ENCODE measurements at places on chromosomes 4 and X.

- no peak for DNase-seq
Observed at GRCh38 chrX:2697306-2697705, 6.2 kb downstream of the CD99 start.

DNA sequence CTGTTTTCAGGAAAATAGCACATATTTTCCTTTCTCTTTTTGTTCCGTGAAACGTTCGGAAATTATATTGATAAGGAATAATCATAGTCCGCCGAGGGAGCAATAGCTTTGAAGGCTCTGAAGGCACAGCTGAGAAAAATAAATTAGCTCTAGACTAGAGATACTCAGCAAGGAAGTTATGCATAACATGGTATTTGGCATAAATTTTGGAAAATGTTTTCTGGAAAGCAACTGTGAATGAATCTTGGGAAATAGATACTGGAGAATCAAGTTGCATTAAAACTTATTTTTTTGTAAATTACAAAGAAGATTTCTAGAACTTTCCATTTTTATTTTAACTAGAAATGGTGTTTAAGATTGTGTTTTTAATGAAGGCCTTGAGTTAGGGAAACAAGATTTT lies 92.4 kb downstream of the HPRT1 start:
- no peak for DNase-seq

- no peak for DNase-seq
Observed at GRCh38 chr4:128653527-128654444, 155.7 kb upstream of the JADE1 start.

- DNase-seq = no peak
Observed at GRCh38 chr4:17138847-17139246, 240.4 kb upstream of the LDB2 start.

GRCh38 chrX:139484591-139484990 lies 45.9 kb upstream of the F9 start:
- no peak for DNase-seq

- no peak for DNase-seq
Observed at GRCh38 chrX:43269201-43269600, 386.9 kb upstream of the MAOA start.

- DNase-seq = no peak
Observed at GRCh38 chr4:74450298-74450683, 5.4 kb downstream of the AREG start.

DNA sequence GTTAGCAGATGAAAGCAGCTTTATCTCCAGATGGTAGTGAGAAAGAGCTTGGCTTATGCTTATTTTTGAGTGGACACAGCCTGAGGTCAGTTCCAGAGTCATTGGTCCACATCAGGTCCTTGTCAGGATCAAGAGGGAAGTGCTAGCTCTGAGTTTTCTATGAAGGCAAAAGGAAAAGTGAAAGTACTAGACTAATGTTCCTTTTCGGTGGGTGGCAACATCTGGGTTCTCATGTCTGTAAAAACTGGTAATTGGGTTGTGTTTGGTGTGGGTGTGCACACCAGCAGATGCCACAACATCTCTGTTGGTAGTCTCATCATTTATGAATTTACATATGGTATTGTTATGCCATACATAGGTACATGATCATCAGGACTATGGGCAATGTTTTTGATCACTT lies 210.5 kb downstream of the PWWP3B start:
- DNase-seq = no peak

DNA sequence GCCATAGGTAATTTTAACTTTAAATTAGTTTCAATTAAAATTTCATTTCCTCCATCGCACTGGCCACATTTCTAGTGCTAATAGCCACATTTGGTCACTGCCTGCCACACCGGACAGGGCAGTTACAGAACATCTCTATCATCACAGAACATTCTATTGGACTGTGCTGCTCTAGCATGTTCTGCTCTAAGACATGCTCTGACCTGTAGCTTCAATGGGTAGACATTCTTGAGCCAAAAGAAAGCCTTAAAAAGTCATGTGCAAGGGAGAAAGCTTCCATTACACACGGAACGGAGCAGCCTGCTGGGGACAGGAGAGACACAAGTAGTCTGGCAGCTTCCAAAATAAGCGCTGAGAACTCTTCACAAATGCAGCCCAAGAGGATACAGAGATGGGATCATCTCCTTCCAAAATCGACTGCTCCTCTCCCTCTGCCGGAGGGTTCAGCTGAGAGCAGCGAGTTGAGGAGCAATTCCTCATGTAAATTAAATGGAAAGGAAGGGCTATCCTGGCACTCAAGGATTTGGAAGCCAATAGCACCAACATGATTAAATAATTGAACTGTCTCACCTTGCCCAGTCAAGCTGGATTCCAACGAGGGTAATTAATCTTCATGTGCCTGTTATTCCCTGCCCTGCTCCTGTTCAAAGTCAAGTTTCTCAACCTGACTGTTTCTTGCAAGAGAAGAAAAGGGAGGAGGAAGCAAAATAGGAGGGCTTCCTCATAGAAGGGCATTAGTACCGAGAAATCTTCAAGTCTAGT lies 336.4 kb upstream of the NOCT start:
- no peak for DNase-seq

DNA sequence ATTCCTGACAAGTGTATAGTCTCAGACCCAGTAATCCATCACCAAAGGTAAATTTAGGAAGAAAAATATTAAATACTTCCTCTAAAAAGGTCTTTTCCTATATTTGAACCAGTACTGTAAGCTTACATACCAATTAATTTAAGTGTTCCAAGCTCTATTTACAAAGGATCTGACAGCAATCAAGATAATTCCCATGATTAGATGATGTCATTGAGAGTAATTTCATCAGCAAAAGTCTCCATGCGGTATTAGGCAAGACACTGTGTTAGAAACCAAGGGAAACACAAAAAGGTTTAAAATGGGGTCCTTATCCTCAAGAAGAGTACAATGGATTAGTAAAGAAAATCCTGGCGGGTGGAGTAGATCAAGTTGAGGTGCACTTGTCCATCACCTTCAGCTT lies 198.5 kb downstream of the PRDM5 start:
- DNase-seq = no peak

GRCh38 chr4:38119668-38120385 lies 159.6 kb downstream of the PTTG2 start:
- DNase-seq = no peak

DNA sequence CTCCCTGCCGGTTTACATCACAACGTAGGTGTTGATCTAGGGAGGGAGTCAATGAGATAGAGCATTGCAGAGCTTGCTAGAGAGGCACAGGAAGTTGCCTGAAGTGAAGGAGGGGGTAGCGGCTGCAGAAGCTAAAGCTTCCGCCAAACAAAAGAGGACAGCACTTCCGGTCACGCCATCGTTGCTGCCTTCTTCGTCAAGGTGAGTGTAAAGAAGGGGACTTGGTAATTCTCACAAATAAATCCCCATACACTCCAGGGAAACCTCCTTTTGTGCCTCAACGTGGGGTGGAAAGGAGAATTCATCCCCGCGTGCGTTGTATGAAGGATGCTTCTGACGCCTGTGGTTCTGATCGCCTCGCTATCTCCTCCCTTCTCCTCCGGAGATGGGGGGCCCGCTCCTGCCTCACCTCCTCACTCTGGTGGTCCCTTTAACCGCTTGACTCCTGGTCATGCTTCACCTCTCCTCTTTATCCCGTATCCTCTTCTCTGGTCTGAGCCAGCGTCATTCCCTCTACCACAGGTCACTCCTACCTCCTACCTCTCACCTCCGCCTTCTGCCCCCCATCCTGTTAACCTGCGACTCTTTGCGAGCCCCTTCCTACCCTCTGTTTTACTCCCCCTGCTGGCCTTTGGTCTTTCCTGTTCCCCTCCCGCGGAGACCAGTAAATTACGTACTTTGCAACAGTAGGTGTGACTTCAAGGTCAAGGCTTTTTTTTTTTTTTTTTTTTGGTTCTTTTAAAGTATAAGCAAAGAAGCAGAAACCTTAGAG lies 59.9 kb downstream of the GSPT2 start:
- peak; percentile 10 for DNase-seq

GRCh38 chr4:63232058-63232457 lies 1177.2 kb downstream of the TECRL start:
- no peak for DNase-seq

GRCh38 chr4:2059046-2059725 lies at the start of gene NAT8L:
NAT8L (plus strand) TSS chr4:2059327; CDS start chr4:2059512, 185 bp downstream.
- no peak for DNase-seq

GRCh38 chrX:318739-319578 lies at the start of gene GTPBP6:
GTPBP6 (minus strand) TSS chrX:318796; CDS start chrX:318787, 9 bp downstream.
- peak; percentile 99 for DNase-seq

GRCh38 chrX:22373766-22374165 lies 101.1 kb downstream of the CBLL2 start:
- DNase-seq = no peak

GRCh38 chrX:137032841-137033773 lies 688 bp downstream of the GPR101 start:
- no peak for DNase-seq

DNA sequence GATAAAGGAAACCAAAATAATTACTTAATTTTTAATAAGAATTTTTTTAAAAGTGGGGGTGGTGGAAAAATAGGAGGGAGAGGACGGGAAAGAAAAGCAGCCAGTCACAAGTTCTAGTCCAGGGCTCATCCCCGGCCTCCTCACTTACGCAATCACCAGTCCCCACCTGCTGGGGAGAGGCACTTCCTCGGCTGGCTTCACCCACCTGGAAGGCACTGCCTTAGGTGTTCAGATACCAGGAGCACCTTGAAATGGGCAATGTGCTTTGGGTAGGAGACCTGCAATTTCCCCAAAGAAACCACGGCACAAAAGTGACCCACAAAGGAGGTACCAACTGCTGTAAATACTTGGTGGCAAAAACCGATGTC lies 23.8 kb downstream of the AFAP1 start:
- DNase-seq = no peak

DNA sequence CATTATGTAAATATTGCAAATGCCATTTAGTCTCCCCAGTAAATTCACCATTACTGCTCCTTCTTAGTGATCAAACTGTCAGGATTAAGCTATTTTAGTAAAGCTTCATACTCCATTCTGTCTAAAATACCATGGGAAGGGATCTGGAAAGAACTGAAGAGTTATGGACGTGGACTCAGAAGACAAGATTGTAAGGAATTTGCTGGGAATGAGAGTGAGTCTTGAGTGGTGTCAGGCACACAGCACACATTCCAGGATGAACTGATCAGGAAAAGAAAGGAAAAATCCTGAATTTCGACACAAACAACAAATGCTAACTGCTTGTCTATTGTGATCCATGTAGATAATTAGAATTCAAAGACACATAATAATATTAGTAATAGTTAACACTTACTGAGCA lies 311.0 kb downstream of the CENPC start:
- no peak for DNase-seq

DNA sequence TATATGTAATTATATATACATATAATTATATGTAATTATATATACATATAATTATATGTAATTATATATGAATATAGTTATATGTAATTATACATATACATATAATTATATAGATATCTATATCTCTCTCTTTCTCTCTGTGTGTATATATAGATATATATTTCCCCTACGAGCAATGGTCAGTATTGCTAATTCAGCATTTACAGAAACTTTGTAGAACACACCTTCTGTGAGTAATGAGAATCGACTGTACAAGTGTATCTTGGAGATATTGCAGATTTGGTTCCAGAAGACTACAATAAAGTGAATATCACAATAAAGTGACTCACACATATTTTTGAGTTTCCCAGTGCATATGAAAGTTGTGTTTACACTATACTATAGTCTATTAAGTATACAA lies 33.7 kb downstream of the GALNTL6 start:
- DNase-seq = no peak

GRCh38 chr4:89562746-89563145 lies 255.1 kb upstream of the GPRIN3 start:
- no peak for DNase-seq

DNA sequence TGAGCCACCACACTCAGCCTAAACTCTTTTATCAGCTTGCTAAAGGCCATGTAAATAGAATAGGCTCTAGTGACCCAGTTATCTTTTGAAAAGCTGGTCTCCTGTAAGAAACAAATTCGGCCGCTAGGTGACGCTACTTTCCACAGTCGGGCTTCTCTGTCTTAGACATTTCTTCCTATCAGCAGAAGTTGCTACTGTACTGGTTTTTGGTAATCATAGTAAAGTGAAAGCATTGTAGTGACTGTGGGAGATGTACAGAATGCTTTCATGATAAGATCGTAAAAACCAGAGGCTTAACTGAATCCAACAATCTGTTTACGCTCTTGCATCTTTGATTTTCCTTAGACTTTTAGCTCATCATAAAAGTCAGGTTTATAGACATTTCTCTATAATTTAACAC lies 82.6 kb downstream of the GK start:
- DNase-seq = peak; percentile 9

DNA sequence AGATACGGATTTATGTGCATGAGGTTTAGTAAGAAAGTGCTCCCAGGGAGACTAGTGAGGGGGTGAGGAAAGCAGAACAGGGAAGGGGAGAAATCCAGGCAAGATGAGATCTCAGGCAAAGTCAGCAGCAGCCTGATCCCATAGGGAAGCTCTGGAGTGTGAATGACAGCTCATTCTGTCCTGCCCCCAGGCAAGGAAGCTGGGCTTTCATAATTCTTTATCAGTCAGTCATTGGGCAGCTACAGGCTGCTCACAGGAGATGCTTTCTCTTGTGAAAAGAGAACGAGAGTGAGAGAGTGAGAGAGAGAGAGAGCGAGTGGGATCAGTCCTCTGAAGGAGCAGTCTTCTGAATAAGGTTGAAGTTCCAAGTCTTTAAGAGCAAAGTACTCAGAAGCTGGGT lies 48.1 kb downstream of the SRPX start:
- DNase-seq = no peak

DNA sequence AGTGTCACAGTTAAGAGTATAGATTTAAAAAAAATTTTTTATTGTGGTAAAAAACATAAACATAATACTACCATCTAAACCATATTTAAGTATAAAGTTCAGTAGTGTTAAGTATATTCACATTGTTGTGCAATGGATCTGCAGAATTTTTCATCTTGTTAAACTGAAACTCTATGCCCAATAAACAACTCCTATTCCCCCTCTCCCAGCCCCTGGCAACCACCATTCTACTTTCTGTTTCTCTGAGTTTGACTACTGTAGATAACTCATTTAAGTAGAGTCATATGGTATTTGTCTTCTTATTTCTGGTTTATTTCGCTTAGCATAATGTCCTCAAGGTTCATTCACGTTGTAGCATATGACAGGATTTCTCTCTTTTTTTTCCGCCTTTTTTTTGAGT lies 112.4 kb downstream of the PTTG2 start:
- no peak for DNase-seq

DNA sequence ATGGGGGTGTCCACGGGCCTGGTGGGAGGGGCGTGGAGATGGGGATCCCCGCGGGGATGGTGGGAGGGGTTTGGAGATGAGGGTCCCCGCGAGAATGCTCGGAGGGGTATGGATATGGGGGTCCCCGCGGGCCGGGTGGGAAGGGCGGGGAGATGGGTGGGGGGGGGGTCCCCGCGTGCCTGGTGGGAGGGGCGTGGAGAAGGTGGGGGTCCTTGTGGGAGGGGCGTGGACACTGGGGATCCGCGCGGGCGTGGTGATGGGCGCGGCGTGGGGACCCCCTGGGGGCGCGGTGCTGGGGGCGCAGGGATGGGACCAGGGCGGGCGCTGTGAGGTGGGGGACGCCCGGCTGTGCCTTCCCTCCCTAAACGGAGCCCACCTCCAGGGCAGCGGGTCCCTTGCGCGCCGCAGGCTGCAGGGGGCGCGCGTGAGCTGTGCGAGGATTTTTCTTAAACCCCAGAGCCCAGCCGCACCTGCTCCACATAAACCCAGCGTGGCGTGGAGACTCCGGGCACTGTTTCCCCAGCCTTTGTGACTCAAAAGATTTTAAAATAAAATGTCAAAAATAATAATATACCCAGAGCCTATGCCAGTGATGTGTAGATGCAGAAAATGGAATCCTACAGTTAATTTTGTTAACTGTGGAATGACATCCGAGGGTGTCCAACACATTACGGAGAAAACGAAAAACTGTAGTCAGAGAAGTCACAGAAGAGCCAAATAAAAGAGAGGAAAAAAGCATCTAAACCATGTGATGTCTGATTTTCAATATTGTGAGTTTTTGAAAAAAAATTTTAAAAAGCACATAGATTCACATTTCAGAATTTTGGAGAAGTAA lies 1.5 kb upstream of the ASMTL start:
- peak; percentile 90 for DNase-seq

Measured in stimulated activated CD8-positive, alpha-beta memory T cell treated with anti-CD3 and anti-CD28 coated beads, Interleukin-4, amount 100 ng/mL, for 1 hour (primary cell).